Cardiac muscle cell (in vitro differentiated cells and primary cell): ENCODE measurements at places on chromosomes 16 and 17.

DNA sequence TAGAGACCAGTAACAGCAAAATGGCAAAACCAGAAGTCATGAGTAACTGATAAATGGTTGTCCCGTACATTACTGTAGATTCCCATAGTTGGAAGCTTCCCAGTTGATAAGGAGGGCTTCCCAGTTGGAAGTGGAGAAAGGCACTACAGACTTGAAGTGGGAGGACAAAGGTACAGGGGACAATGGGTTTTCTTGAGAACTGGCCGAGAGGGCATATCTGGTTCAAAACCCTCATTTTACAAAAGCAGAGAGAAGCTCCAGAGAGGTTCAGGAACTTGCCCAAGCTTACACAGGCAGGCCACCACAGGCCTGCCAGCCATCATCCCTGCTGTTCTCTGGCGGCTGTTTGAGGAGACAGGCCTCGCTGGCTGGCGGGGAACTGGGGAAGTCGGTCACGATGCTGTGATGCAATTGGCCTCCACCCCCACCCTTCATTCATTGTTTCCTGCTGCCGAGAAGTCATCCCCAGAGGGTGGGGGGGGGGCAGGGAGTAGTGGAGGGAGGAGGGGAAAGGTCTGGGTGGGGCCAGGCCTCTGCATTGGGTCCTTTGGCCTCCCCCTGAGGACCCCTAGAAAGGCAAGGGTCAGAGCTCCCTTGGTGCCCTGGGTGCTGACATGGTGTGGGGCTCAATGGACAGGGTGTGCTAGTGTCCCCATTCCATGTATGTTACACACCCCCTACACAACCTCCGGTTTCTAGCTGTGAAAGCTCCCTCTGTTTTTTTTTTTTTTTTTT is 3.0 kb downstream of the UBALD2 start:
- DNase-seq, result no peak

DNA sequence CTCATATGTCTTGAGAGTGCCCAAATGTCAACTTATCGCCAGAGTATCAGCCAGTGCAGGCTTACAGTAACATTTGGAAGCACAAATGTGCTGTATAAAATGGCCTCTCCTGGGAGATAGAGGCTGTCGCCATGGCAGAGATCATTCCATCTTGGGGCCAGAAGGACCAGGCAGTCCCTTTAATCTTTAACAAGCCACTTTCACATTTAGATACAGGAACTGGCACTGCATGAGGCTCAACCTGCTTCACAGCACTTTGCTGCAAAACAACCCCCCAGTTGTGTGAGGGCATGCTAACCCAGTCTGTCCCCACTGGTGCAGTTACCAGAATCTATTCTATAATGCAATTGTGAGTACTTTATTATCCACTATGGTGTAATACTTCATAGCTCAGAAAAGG is 4.7 kb upstream of the RFFL start:
- DNase-seq, result no peak

DNA sequence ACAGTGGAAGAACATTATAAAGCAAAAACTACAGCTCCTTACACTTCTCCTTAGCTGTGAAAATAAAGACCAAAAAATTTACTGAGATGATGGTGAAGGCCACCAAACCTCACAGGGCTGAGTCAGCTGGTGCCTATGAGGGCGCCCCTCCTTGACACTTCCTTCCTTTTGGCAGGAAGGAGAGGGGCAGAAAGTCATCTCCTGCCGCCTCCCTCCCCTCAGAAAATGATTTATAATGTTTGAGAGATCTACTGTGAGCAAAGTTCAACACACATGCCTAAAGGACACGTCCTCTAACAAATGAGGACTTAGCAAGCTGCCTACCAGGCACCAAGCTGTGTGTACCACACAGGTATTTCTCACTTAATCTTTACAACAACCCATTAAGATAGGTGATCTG is 245.7 kb downstream of the PRKCA start:
- no peak for DNase-seq

DNA sequence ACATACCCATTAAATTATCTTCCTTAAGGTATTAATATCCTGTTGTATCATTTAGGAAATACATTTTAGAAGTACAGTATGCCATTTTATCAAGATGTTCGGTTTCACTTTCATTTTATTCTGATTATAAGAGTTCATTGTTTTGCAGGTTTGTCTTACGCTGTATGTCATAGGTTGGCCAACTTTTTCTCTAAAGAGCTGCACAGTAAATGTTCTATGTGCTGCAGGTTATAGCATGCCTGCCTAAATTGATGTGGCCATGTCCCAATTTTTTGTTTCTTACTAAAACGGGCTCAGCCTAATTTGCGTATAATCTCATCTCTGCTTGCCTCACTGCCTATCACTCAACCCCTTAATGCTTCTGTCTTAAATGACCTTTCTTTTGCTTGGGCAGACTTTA is 126.4 kb downstream of the USP22 start:
- no peak for DNase-seq

- no peak for DNase-seq
Measured at GRCh38 chr17:76519048-76519966, 18.1 kb upstream of the RHBDF2 start.

DNA sequence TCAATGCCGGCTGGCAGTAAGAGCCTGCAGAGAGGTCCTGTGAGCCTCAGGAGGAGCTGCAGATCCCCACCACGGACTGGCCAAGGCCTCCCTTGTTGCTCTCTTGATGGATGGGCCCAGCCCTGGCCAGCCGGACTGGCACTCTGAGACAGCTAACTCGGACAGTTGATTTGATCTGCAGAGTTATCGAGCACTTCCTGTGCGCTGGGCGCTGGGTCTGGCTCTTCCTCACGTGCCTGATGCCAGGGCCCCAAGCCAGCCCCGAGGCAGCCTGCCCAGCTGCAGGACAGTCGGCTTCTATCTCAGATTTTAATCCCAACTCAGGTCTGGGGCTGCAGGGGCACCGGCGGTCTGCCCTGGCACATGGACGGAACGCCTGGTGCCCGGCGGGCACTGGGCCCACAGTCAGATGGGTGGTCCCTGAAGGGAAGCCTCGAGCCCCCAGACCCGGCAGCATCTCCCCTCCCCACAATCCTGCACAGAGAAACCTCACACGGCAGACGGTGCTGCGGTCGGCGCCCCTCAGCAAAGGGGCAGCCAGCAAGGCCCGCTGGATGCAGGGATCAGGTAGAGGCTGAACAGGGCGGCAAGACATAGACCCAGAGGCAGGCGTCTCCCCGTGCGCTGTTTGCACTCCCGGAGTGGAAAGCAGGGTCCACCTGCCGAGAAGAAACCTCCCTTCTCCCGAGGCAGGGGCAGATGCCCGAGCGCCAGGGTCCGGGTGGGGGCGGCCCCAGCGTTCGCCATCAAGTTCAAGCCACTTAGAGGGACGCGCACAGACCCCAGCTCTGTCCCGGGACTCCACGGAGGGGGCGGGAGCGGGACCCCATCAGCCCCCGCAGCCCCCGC is 34.0 kb downstream of the TIMM22 start:
- DNase-seq, result no peak

- peak; percentile 84 for DNase-seq
Measured at GRCh38 chr17:2468270-2468669, 43.4 kb downstream of the METTL16 start.
